ENCODE measurements at places on chromosomes 11 and 22.

DNA sequence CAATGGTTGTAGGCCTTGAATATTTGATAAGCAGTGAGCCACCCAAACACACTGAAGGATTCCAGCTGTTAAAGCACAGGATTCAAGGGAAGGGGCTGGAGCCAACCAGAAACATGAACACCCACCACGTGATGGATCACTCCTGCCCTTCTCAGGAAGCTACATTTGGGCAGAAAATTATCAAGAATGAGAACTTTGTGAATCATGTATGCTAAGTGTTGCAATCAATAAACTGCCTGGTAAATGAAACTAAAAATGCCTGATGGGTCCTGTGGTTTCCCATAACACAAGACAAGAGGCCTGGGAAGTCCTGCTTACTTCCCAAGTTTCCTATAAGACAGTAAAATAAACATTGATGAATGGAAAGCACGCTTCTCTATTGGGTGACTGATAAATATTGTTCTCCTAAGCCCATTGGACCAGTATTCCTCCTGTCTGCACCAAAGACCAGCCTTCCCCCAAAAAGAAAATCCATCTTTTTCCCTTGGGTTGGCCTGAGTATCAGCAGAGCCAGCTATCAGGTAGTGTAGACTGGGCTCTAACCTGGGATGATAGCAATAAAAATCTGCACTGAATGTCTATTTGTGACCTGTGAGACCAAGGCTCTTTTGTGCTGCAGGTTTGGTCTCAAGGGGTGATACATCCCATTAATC, 98.4 kb downstream of the CCDC83 start:
- DNase-seq = no peak

- no peak for DNase-seq
Measured at GRCh38 chr11:120775986-120776951, 247.6 kb upstream of the TBCEL start.

GRCh38 chr11:73752216-73752867, 8.5 kb downstream of the RAB6A start:
- no peak for DNase-seq

DNA sequence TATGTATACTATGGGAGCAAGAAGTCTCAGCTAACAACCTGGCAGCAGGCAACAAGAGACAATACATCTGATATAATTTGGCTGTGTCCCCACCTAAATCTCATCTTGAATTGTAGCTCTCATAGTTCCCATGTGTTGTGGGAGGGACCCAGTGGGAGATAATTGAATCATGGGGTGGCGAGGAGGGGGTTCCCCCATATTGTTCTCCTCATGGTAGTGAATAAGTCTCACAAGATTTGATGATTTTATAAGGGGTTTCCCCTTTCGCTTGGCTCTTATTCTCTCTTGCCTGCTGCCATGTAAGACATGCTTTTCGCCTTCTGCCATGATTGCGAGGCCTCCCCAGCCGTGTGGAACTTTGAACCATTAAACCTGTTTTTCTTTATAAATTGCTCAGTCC, 6.2 kb downstream of the DNAJC24 start:
- no peak for DNase-seq

DNA sequence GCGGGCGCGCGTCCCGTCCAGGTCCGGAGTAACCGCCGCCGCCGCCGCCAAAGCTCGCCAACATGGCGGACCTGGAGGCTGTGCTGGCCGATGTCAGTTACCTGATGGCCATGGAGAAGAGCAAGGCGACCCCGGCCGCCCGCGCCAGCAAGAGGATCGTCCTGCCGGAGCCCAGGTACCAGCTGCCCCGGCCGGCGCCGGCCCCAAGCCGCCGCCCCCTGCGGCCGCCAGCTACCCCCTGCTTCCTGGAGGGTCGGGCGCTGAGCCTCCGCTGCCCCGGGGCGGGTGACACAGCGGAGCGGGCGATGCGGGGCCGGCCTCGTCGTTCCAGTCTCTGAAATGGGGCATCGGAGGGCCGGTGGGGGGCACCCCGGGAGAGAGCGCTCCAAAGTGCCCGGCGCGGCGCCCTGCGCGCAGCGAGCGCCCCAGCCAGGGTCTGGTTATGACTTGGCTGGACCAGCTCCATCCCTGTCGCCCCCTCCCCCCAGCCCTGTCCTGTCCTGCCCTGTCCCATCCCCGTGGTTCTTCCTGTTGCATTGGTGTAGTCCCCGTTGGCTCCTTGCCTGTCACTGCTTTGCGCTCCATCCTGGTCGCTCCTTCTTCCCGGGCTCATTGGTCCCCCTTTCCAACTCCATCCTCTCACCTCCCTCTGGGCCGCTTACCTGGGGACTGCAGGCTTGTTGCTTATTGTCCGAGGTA, 653 bp downstream of the GRK3 start:
- no peak for DNase-seq

DNA sequence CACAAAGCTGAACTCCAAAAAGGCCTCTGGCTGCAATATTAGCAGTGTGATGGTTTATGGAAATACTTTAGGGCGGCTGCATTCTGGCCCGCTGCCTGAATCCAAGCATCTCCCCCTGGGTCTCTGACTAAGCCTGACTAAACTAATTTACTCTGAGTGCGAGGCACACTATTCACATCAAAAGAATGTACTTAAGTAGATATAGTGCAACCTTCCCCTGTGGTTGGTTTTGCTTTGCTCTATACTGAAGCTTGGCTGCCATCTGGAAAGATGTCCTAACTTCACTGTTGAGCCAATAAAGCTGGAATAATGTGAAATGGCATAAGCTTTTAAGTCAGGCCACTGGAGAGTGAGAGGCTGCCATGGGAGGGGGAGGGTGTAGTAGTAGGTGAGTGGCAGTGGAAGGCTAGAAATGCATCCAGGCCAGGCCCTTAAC, 321.6 kb downstream of the AASDHPPT start:
- DNase-seq = no peak

All from small intestine (tissue), 16 donors.